M059J (cell line): ENCODE measurements at places on chromosomes 5 and 9. TPM values are rescaled to one million over a fixed set of nuclear protein-coding genes. Genes with fewer than 3 reads are reported as not detected.

GRCh38 chr5:154005648-154006047 is 33.1 kb downstream of the FAM114A2 start:
- no peak for DNase-seq

- no peak for DNase-seq
Measured at GRCh38 chr9:82987370-82988189, 75.4 kb downstream of the RASEF start.

- DNase-seq, result no peak
Measured at GRCh38 chr5:179595916-179596315, 27.6 kb downstream of the HNRNPH1 start.

DNA sequence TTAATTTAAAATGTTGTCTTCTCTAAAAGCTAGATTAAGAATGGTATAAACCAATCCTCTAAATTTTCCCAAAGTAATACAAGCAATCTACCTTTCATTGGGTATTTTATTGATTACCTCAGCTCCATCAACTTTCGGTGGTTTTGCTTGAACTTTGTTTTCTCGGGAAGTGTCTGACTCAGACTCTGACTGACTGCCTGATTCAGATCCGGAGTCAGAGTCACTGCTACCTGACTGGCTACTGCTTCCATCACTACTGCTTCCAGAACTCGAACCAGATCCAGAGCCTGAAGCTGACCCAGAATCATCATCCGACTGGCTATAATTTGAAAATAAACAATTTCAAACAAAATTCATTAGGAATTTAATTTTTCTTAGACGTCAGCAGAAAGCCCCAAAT is 24.0 kb downstream of the CHD1 start:
- peak; percentile 43 for DNase-seq

- DNase-seq, result no peak
Measured at GRCh38 chr9:130794923-130795495, 40.0 kb upstream of the ABL1 start.

DNA sequence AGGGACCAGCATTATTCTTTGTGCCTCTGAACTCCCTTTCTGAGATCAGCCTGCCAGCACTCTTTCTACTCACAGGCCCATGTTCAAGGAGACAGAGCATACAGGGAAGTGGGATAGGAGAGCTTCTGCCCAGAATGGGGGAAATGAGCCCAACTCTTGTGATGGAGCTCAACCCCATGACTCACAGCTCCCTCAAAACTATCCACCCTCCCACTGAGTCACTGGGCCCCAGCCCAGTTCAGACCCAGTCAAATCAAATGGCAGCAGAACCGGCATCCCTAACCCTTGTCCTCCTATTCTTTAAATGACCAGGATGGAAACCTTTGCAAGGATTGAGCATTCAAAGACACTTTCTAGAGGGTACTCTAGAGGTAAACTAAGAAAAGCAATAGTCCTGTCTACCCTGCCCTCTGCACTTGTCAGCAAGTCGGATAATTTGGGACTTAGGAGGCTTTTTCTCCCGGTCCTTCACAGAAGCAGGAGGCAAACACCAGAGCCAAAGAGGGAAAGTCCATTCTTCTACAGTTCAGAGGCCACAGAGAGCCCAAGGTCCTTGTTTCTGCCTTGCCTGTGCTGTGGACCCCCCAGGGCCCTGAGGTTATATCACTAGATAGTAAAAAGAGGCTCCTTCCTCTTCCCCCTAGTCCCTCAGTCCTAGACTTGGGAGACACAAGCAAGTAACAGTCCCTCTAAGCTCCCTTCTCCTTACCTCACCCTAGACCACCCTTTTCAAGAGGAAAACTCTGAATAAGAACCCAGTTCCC is 3.2 kb downstream of the ATOSB start:
- peak; percentile 81 for DNase-seq

- DNase-seq, result no peak
Measured at GRCh38 chr9:128575916-128576315, 23.5 kb downstream of the SPTAN1 start.

DNA sequence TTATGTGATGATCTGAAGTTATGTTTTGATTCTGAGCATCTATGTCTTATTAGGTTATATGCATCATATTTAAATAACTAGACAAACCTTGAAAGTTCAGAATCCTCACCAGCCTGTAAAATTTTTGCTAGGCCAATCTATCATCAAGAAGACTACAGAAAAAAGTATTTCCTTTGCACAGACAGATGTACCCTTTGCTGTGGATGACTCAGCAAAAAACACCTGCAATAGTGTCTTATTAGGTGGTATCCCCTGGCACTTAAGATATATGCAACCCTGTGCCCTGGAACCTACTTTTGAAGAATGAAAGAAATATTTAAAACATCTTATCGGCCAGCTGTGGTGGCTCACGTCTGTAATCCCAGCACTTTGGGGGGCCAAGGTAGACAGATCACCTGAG is 130.6 kb downstream of the SLF1 start:
- no peak for DNase-seq

SMC2 gene
- total RNA-seq, result 26.3 and 30.5 TPM in 2 replicates

SAPCD2 gene
- 11.8 and 28.5 TPM in 2 replicates for total RNA-seq

GRCh38 chr5:177431317-177432142 is 5.1 kb downstream of the GRK6 start:
- DNase-seq, result no peak

CNTLN gene
- total RNA-seq, result 11.3 and 15.0 TPM in 2 replicates

CSNK1G3 gene
- total RNA-seq, result 43.3 and 43.6 TPM in 2 replicates

- DNase-seq, result no peak
Measured at GRCh38 chr5:111198281-111198966, 25.8 kb upstream of the CAMK4 start.

DNA sequence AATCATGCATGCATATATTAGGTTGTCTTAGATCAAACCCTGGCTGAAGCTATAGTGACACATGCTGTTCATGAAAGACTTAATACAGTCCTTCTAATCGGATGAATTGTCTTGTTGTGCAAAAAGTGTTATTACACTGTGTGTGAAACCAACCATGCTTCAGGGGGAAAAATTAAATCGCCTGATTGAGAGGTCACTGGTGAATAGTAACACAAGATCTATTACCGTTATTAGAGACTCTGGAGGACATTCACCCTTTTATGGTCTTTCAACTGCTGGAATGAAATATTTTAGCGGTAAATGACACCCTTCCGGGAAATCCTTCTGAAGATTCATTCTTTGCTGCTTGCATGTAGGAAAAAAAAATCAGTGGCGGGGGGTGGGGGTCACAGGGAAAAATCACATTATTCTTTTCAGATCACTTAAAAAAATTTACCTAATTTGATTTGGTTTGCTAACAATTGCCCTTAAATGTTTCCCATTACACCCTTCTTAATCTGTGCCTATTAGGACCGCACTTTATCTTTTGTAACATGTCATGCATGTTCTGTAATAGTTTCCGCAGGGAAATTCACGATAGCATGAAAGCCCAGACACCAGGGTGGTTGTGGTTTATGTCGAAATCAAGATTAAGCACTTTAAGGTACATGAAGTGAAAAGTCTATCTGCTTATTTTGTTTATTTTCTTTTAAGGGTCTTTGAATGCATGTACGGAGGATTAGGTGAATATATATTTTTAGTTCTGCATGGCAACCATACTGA is 120.6 kb downstream of the FOCAD start:
- DNase-seq, result no peak

DNA sequence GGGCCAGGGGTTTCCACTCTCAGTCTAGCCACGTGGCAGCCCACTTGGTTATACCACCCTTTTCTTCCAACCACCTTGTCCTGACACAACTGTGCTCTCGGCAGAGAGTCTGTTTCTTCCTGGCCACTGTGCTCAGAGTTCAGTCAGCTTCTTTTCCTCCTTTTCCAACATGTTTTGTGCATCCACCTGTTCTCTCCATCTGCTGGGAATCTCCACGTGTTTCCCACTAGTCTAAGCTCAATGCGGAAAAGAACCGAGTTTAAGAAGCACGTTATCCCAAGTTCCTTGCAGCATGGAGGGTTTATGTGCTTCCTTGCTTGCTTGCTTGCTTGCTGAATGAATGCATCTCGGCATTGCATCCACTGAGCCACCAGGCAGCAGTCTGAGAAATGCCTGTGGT is 543.6 kb upstream of the DAP start:
- DNase-seq, result no peak

DNA sequence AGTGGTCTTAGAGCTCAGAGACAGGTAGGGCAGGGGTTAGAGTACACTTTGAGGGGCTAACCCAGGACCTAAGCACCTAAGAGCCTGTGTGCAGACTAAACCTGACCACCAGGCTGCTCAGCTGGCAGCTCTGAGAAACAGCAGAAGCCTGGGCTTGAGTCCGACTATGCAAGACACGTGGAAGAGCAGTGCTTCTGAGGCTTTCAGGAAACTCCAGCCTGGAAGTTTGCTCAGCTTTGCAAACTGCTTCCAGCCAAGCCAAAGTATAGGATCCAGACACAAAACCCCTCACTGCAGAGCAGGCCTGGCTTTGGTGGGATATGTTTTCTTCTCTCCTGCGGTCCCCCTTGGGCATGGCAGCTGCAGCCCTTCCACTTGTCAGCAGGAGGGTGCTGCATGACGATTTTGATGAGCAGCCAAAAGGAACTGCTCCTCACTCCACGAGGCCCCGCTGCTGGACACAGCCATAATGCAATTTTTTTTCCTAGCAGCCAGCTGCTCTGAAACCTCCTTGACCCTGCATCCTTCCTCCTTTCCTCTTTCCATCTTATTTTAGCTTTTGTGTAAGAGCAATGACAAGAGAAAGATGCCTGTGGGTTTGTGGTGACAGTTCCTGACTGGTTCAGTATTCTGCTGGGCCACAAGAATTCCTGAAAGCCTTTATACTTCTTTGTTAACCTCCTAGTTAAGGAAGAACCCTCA is 123.1 kb downstream of the LIFR start:
- DNase-seq, result peak; percentile 89

DNA sequence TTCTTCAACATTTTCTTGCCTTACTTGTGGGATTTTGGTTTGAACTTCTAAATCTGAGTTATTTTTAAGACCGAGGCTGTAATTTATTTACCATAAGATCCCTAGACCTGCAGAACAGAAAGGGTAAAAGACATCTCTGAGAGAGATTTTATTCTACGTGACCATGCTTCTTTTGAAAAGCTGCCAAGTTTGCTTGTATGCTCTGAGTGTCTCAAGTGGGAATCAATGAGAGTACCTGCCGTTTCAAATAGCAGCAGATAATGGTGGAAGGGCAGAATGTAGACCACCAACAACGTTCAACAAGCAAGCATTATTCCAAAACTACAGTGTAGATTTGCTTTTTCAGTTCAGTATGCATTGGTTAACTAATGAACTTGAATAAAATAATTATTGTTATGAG is 108.6 kb upstream of the MINAR2 start:
- DNase-seq, result no peak

DNA sequence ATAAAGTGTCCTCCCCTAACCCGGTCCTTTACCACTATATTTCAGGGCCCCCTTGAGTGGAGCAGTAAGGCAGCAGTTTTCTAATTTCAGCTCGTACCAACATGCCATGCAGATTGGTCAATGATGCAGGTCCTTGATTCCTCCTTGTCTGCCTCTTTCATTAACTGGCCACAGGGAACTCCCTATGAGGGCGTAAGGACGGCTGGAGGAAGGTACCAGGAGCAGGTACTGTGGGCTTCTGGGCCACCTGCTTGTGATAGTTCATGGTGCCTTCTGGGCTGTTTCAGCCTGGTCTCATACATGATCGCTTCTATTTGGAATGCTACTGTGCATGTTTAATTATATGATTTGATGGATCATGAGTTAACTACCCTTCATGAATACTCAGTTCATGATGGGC is 9.4 kb upstream of the ZFR start:
- DNase-seq, result no peak

GKAP1 gene
- total RNA-seq, result 4.6 and 9.6 TPM in 2 replicates

- no peak for DNase-seq
Measured at GRCh38 chr5:174223355-174223754, 177.8 kb downstream of the NSG2 start.

DNA sequence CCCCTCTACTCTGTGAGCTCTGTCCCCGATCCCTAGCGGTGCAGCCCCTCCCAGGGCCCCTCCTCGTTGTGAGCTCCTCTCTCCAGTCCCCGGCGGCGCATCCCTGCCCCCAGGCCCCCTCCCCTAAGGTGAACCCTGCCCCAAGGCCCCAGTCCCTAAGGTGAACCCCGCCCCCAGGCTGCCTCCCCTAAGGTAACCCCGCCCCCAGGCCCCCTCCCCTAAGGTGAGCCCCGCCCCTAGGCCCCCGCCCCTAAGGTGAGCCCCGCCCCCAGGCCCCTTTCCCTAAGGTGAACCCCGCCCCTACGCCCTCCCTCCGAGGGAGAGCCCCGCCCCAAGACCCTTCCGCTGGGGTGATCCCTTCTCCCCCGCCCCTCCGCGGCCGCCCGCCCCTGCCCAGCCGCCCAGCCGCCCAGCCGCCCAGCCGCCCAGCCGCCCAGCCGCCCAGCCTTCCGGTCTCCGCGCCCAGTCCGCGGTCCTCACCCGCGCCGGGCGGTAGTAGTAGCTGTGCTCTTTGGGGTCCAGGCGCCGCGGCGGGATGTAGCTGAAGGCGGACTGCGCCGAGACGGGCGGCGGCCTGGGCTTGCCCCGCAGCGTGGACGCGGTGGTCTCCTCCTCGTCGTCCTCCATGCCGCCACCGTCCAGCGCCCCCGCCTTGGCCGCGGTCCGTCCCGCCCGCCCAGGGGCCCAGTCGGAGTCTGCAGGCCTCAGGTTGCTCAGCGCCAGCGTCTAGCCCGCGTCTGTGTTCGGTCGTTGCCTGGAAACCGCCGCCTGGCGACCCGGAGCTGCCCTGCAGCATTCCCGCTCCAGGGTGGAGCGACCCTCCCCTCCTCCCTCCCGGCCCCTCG is at the start of gene CFAP90:
Gene CFAP90, minus strand, starts transcription at position 739 of the 845 bp plus-strand sequence. Its CDS starts 112 bp downstream, at position 627.
- DNase-seq, result peak; percentile 43

MYOT gene
- total RNA-seq, result not detected in 2 replicates

DNA sequence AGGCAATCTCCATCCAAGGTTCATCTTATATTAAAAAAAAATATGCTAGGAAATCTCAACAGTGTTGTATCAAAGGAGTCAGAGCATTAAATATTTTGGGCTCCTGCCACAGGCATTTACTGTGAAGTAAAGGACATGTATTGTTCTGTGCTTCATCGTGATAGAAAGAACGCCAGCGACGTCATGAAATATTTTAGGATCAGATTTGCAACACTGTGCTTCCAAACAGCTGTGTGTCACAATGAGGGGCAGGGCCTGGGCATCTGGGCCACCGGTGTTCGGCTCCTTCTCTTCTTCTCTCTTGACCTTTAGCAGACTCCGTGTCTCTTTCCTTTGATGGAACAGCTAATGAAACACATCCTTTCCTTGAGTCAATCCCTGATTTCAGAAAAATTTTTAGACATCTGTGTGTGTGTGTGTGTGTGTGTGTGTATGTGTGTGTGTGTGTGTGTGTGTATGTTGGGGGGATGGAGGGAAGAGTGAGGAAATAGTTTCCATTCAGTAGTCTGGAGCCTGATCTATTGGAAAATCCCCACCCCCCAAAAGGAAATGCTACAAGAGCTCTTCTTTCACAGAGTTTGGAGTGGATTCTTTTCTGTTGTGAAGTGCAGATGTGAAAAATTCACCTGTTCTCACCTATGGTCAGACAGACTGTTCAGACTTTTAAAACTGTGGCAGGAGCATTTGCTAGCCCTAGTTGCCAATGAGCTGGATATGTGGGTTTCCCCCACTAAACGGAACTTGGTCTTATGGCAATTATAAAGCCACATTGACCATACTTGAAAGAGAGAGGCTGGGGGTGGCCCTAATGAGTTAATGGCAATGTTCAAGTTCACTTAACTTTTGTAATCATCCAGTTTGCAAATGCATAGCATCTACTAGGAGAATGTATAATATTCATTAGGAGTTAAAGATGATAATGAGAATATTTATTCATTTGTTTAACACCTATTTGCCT is 18.1 kb upstream of the TNC start:
- no peak for DNase-seq

TTC16 gene
- total RNA-seq, result not detected in 2 replicates

CD74 gene
- 1.8 and 6.0 TPM in 2 replicates for total RNA-seq
